NCI-H1105 treated with DMSO at 0.1 percent for 48 hours (cell line): ENCODE measurements at places on chromosomes 2 and 18.

GRCh38 chr2:31107591-31108300 is 30.5 kb downstream of the GALNT14 start:
- DNase-seq: no peak

- no peak for DNase-seq
These were observed 10.8 kb upstream of the BUB1 start for GRCh38 chr2:110688594-110689091.

- no peak for DNase-seq
These were observed 182.2 kb upstream of the ZFP36L2 start for GRCh38 chr2:43408407-43409160.

DNA sequence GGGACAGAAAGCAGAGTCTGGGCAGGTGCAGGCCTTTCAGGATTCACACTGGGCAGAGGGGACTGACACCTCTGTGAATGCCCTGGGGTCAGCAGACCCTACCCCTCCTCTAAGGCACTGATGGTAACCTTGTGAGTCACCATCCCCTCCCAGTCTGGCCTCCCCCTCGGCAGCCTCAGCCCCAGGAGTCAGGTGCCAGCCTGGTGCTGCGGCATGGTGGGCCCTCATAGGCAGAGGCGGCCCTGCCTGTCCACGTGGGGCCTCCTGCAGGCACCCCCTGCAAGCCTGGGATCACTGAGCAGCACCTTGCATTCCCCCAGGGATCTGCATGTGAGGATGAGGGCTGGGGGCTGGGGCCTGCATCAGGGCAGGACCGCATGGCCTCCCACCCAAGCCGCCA is 4.8 kb upstream of the GPR17 start:
- no peak for DNase-seq

DNA sequence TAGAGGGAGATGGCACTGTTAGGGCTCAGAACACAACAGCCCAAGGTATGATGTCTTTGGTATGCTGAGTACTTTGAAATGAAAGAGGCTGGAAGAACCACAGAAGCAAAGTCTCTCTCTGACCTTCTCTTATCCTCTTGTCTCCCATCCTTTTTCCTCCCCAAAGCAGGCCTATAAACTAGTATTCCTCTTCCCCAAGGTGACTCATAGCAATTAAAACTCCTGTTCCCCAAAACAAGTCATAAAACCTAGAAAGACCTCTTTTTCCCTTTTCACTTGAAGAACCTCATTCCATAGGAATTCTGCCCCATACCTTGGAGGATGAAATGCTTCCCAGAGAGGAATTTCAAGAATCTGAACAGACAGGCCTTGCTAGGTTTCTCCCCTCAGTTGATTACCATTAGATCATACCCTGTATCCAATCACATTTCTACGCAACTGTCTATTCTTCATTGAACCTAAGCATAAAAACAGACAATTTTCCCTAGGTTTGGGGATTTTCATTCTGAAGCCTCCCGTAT is 25.7 kb downstream of the MDH1 start:
- DNase-seq: no peak

GRCh38 chr18:25251068-25251467 is 100.9 kb downstream of the ZNF521 start:
- DNase-seq: no peak

DNA sequence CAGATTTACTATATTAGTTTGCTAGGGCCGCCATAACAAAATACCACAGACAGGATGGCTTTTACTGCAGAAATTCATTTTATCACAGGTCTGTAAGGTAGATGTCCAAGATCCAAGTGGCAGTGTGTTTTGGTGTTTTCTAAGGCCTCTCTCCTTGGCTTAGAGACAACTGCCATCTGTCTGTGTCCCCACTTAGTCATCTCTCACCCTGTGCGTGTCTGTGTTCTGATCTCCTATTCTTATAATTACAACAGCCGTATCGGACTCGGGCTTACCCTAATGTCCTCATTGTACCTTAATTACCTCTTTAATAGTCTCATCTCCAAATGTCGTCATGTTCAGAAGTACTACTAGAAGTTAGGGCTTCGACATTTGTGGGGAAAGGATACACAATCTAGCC is 362.3 kb upstream of the CDH19 start:
- no peak for DNase-seq

- peak; percentile 84 for DNase-seq
These were observed 83.0 kb downstream of the LPIN1 start for GRCh38 chr2:11829324-11829946.

DNA sequence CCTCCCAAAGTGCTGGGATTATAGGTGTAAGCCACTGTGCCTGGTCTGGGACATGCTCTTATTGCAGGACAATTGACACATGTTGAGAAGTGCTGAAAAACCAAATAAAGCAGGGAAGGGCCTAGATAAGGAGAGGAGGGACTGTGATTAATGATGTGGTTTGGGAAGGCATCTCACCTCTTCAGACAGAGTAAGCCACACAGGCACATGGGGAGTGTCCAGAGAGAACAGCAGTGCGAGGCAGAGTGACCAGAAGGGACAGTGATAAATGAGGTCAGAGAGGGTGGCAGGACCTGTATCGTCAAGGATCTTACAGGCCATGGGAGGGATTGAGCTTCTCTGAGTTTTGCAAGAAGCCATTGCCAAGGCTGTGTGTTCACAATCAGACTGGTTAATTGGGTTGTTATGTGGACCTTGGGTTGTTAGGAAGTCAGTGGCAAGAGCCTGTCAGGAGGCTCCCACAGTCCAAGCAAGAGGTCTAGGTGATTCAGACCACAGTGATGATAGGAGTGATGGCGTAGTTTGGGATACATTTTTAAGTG is 58.5 kb downstream of the EIF5B start:
- DNase-seq: no peak

GRCh38 chr18:41131050-41131449 is 824.0 kb upstream of the PIK3C3 start:
- no peak for DNase-seq

DNA sequence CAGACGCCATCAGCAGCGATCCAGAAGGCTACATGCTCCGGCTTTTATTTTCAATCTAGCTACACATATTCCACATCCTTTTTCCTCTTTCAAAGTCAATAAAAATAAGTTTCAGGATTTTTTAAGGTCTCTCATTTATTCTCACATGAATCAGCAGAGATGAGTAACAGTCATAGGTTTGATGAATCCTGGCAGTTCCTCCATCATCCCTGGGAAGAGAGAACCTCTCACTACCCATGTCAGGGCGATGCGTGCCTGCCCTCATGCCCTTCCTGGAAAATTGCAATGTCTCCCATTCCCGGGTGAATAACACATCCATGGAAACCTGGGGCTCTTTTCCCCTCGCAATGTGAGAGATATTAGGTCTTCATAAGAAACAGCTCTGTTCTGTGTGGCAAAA is 301.1 kb upstream of the SMIM21 start:
- no peak for DNase-seq

- DNase-seq: no peak
These were observed 36.3 kb upstream of the SLC8A1 start for GRCh38 chr2:40488101-40488601.

DNA sequence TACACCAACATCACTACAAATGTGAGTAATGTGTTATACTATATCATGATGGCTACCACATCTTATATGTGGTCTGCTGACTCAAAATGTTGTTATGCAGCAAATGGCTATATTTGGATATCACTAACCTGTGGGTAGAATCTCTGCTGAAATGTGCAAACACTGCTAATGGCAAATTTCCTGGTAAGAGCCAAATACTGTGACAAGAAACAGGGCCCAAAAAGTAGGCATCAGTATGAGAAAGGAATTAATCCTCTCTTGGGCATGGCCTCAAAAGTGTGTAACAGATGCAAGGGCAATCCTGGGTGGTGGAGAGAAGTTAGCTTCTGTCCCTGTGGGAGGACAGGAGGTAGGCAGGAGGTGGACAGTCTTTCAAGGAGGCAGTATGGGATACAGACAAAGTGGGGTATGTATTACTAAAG is 13.3 kb downstream of the ATF2 start:
- no peak for DNase-seq

DNA sequence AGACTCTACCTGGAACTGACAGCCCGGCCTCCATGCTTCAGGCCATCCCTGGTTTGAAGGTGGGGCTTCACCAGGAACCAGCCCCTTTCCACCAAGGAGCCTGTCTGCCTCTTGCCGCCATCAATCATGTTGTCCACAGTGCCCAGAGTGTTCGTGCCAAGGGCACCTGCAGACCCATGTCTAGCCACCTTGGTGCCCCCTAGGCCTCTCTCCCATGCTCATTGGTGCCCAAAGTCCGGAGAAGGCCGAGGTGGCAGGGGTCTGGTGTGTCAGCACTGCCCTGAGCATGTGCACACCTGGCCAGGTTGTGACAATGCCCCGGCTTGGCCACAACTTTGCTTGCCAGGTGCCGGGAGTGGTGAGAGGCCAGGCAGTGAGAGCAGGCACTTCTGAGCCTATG is 114.8 kb downstream of the COPS8 start:
- DNase-seq: no peak

DNA sequence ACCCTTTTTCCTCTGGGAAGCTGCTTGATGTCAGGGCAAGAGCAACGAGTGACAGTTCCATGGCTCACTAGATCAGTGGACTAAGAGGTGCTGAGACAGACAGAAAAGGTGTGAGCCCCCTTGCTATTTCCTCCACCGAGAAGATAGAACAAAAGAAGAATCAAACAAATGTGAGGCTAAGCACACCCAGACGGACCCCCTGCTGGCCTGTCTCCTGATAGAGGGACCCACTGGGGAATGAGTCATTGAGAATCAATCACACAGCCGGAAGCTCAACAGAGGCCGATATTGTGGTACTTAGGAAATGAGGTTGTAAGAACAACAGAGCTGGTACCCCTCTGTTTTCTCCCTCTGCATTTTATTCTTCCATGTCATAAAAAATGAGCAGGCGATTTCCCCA is 89.8 kb upstream of the TEX51 start:
- DNase-seq: no peak

DNA sequence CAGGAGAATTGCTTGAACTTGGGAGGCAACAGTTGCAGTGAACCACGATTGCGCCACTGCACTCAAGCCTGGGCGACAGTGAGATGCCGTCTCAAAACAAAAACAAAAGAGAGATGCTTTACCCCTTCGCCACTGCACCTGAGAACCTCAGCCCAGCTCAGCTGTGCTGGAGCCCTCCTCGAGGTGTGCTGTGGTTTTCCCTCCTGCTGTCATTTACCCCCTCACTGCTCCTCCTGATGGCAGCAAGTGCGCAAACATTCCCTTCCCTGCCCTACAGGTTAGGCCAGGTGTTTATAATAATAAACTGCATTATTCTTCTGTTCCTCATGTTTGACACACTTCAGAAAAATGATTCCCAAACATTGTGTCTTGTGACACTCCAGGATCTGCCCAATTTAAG is 8.4 kb downstream of the FBXO36 start:
- DNase-seq: no peak

GRCh38 chr2:124476291-124476690 is 451.2 kb downstream of the CNTNAP5 start:
- no peak for DNase-seq

- DNase-seq: no peak
These were observed 502 bp downstream of the MERTK start for GRCh38 chr2:111898703-111899514.

DNA sequence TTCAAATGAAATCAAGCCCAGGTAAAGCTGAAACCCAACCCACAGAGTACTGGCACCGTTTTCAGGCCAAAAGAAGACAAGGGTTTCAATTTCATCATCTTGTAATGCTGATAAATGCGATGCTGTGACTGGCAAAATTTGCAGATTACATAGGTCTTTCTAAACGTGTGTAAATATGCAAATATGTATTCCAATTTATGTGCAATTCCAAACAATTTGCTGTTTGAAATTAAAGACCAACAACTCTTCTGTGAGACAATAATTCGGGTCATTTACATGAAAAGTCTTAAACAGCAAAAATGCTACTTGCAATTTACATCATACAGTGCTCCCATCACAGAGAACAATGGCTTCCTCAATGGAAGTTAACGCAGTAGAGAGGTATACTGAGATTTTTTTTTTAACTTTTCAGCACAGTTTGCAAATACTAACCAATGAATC is 2.8 kb upstream of the ZNF532 start:
- peak; percentile 63 for DNase-seq

GRCh38 chr2:86337244-86337835 is at the start of gene REEP1:
Gene REEP1, minus strand, starts transcription at chr2:86337626. Its CDS starts 116 bp downstream, at chr2:86337510.
- DNase-seq: peak; percentile 29

- DNase-seq: no peak
These were observed 125.7 kb downstream of the RBMS1 start for GRCh38 chr2:160367887-160368286.

DNA sequence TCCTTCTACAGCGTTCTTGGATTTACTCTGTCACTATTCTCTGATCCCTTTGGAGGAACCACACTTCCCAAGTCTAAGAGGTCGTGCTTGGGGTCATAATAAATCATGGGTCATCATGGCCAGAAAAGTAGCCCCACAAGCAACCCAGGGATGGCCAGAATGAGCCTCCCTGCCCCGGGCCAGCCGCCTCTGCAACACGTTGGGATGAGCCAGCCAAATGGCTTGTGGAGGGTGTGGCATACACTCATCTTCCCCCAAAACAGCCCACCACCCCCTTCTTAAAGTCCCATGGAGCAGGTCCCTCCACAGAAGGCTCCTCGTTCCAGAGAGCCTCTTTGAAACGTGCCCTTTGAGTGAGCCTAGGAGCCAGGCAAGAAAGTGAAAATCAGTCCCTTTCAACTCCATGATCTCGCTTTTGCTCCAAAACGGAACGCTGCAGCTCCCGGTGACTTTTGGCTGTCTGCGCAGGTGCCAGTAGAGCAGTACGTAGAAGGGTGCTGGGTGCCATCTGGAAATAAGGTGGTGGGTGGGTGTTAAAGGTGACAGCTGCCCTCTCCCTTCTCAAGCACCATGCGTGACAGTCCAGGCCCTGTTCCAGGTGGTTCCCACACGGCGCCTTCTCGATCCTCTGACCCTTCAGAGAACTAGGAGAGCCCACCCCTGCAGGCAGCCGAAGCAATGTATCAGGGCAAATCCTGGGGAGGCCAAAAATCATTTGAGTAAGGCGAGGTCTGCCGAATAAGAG is 48.5 kb upstream of the FOSL2 start:
- no peak for DNase-seq

GRCh38 chr2:3631851-3632659 is 25.9 kb upstream of the ALLC start:
- no peak for DNase-seq
